Stimulated activated CD4-positive, alpha-beta T cell treated with anti-CD3 and anti-CD28 coated beads, TNF-alpha, amount 100 ng/mL, for 24 hours (primary cell): ENCODE measurements at places on chromosomes 3 and 15.

- DNase-seq = no peak
Observed at GRCh38 chr3:143313893-143314188, 194.3 kb downstream of the CHST2 start.

DNA sequence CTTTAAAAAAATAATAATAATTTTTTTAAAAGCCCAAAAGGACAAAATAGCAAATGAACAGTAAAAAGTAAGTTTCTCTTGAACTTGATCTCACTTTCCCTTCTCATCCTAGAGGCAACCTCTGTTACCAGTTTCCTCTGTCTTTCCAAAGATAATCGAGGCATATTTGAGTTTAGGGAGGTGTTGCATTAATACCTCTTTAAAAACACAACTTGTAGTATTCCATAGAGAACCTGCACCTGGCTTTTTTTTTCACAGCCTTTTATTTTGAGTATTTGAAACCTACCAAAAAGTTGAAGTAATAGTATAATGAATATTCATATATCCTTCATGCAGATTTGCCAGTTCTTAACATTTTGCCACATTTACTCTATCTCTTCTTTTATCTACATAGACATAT is 9.1 kb downstream of the CSK start:
- DNase-seq = no peak

GRCh38 chr3:23108451-23109057 is 94.6 kb upstream of the UBE2E2 start:
- no peak for DNase-seq

- DNase-seq = no peak
Observed at GRCh38 chr3:10204921-10205320, 40.2 kb downstream of the IRAK2 start.

DNA sequence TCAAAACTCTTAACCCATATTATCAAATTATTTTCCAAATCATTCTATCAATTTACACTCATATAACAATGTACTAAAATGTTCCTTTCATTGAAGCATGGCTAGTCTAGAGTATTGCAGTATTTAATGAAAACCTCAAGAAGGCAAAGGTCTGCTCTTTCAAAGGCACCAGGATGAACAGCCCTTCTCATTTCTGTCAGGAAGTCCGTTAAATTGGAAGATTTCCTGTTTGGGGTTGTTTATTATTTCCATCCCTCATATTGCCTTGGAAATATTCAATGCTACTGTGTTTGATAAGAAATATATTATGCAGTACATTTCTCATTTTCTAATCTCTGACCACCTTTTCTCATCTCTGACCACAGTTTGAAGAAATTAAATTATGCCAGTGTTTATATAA is 25.1 kb downstream of the ACKR4 start:
- DNase-seq = no peak
